ENCODE measurements at places on chromosomes 2 and 18.

DNA sequence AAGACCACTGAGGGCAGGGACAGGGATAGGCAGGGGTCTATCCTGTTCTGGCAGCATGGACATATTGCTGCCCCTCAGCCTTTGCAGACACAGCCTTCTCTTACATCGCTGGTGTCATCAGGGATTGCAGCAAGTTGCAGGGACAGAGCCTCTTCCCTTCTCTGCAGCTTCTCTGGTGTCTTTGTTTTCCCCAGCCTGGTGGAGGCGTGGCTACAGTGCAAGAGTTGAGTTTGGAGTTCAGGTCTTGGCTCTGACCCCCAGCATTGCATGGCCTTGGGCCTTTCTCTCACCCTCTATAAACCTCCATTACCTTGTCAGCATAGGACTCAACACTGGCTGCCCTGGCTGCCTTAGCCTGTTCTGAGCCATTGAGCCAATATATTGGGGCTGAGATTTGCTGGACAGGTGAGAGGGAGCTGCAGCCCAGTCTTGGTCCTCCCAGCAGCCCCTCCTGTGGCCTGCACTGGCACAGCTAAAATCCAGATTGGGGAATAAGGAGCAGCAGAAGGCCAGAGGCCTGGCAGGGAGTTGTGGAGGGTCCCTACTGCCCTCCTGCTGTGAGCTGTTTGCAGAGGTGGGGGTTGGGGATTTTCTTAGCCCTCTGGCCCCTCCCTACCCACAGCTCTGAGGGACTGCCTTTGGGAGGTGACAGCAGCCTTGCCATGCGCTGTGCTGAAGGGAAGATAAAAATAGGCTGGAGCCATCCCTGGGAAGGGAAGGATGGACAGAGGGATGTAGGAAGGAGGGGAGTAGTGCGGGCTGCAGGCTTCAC, 22.8 kb downstream of the EHD3 start:
- no peak for DNase-seq

- no peak for DNase-seq
Observed at GRCh38 chr2:85547859-85548607, 9.1 kb downstream of the MAT2A start.

DNA sequence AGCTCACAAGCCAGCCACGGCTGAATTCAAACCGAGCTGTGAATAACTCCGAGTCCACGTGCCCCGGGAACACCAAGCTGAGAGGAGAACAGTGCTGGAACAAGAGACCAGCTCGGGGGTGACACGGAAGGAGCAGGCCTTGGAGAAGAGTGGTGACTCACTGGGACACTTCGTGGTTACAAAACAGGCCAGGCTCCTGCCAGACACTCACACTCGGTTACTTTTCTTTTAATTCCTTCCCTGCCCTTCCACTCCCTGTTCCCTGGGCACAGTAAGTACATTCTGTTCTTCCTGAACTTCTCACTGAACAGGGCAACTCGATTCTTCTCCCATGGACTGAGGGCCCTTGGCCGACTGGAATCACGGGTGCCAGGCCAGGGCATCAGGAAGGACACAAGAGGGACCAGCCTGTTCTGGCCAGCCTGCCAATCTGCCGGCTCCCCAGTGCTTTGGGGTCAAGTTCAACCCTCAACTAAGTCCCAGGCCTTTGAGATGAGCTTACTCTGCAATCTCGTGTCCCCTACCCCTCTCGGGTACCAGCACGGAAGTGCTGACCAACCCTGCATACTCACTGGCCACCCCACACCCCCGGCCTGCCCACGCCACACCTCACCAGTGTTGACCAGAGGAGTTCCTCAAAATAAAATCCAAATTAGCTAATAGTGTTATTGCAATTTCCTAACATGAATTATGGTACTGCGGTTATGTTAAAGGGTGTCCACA, 87.5 kb downstream of the TFCP2L1 start:
- no peak for DNase-seq

DNA sequence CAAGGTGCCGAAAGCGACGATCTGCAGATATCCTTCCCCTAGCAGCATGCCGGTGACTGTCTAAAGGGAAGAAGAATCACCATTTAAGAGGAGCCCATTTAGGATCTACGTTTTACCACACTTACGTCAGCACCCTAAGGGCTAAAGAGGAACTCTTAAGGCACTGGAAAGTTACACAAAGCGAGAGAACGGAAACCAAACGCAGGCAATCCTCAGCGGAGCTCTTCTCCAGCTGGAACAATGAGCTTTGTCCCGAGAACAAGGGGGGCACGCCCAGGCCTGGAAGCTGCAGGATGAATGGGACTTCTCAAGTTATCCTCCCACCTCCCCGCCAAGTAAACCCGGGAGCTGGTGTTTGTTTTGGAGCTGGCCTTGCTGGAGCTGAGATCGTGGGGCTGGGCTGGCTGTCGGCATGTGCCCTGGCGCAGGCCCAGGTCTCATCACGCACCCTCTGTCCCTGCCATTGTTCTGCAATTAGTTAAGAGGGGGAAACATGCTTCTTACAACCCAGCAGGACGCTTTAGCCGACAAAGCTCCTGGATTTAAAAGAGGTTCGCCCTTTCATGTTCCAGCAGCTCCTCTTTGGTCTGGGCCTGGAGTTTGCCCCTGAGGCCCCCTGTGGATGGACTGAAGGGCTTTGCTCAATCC, 36.4 kb downstream of the PXDN start:
- no peak for DNase-seq

DNA sequence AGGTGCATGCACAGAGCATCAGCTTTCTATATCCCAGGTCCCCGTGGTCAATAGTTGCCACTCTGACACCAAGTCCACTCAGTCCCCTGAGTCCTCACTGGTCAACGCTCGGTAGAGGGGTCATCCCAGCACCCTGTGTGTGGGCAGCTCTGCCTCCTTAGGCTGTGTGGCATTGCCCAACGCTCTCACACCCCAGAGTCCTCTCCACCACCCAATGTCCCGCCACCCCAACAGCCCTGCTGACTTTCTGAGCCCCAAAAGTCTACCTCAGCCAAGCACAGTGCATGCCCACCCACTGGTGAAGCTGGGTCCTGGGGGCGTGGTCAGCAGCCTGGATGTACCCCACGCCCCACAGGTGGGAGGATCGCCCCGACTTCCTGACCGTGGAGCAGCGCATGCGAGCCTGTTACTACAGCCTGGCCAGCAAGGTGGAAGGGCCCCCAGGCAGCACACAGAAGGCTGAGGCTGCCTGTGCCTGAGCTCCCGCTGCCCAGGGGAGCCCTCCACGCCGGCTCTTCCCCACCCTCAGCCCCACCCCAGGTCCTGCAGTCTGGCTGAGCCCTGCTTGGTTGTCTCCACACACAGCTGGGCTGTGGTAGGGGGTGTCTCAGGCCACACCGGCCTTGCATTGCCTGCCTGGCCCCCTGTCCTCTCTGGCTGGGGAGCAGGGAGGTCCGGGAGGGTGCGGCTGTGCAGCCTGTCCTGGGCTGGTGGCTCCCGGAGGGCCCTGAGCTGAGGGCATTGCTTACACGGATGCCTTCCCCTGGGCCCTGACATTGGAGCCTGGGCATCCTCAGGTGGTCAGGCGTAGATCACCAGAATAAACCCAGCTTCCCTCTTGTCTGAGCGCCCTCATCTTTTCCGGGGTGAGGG, 25.9 kb downstream of the ZAP70 start:
- peak; percentile 32 for DNase-seq

- no peak for DNase-seq
Observed at GRCh38 chr2:158845859-158846258, 50.7 kb downstream of the DAPL1 start.

DNA sequence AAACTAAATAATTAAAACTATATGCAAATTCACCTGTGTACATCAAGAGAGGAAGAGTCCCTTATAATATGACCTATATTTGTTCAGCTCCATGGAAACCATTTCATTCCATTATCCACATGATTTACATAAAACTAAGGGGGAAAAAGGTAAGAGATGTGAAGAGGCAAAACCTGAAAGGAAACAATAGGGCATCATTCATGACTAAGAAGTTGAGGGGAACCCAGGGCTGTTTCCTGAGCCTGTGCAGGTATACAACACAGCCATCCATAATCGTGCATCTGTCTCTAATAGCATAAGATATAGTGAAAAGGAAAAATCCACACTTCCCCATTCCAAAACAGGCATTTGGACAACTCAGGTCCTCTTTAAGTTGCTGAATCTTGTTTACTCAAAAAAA, 151.3 kb downstream of the NR4A2 start:
- no peak for DNase-seq

DNA sequence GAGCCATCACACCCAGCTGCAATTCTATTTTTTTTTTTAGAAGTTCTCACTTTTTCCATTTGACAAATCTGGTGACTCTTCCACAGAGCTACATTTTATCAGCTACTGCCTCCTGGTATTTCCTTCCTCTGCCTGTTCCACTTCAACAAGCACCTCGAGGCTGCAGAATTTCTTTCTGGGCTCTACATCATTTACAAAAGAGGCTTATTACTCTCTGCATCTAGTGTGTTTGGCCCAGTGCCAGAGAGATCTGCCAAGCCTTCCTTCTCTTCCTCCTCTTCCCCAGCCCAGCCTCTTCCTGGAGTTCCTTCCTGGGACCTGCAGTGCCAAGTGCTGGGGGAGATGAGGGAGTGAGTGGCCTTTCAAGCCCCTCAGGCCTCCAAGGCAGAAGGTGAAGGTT, 119.6 kb upstream of the ITGA6 start:
- DNase-seq: no peak

GRCh38 chr2:189204322-189204941, 24.9 kb upstream of the COL5A2 start:
- no peak for DNase-seq

DNA sequence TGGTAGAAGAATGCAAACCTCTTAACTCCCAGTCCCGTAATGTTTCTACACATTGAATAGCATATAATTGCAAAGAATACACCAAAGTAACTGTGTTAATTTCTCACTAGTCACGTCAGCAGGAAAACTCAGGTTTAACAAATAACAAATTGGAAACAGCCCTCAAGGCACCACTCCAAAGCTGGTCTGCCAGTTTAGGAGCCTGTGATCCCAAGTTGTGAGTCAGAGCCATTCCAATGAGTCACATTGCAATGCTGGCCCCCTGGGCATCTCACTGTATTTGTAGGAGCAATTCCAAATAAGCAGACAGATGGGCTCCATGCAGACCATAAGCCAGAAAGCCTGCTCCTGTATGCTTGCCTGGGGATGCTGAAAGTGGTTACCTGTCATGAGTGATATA, 143.2 kb upstream of the SETBP1 start:
- no peak for DNase-seq

GRCh38 chr2:179899666-179900065, 38.3 kb upstream of the ZNF385B start:
- no peak for DNase-seq

DNA sequence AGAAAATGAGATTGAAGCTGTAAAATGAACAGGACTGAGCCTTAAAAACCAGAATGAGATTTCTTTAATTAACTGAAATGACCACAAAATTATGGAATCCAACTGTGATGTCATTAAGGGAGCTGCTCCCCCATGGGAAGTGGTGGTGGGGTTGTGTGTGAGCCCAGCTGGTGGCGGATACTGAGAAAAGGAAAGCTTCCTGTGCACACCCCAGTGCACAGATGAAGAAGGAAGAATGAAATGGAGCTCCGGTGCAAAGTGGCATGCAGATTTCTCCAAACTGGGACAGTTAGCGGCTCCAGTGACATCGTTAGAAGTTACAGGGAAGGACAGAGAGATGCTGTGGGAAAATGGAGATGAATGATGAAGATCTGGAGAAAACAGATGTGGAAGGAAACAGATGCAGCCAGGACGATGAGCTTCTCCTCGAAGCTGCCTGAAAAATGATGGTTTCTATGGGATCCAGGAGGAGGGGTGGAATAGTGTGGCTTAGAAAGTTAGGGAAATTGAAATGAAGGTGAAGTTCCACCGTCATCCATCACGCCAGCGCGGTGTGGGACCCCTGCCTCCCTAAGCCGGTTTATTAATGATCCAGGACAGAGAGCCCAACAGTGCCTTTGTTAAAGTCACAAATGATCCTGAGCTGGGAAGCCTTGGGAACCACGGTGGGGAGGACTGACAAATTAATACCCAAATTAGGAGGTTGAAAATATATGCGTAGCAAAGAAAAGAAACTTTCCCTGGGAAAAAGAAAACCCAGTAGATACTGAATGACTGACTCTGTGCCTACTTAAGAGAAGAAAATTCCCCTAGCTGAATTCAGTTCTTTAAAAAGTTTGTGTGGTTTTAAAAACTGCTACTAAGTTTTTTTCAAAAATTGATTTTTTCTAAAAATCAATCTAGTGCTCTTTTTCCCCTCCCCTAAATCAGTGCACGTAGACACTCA, 77.2 kb downstream of the TSN start:
- DNase-seq: no peak

DNA sequence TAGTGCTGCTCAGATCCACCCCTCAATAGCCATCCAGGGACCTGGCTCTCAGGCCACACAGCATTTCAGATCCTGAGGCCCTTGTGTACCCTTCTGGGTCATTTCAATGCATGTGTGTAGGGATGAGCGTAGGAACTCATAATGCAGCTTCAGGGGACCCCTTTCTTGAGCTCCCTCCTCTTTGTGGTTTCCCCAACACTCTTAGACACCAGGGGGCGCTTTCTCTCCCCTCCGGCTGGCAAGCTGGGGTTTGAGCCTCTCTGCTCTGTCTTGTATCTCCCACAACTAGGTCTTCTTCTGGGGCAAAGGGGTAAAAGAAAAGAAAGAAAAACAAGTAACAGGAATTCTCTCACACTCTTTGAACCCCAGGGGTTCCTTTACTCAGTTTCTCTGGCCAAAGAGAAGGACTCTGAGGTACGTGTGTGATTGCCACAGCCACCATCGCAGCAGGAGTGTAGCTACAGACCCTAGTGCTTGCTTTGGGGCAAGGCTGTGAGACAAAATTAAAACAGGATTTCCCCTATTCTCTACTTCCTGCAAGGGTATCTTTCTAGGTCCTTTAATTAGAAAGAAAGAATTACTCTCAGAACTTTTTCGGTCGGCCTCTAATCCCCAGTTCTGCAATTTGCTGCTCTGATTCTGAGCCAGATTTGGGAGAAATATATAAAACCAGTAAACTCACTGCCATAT, 38.0 kb downstream of the CABYR start:
- DNase-seq: peak; percentile 48

DNA sequence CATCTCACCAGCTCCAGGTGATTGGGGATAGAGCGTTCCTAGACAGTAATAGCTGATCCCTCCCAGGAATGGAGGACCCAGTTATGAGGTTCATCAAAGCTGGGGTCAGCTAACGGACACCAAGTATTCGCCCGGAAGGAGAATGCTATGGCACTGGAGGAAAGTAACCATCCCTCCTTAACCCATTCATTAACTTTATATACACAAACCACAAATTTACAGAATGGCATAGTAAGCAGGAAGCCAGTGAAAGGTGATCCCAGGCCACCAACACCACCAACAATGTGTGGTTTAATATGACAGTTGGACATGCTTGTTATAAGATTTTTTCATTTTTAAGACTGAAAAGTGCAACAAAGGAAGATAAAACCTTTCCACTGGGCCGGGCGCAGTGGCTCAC, 55.3 kb upstream of the CHMP1B start:
- no peak for DNase-seq
